Occipital lobe (tissue), 3 donors: ENCODE measurements at places on chromosomes 1 and 21.

DNA sequence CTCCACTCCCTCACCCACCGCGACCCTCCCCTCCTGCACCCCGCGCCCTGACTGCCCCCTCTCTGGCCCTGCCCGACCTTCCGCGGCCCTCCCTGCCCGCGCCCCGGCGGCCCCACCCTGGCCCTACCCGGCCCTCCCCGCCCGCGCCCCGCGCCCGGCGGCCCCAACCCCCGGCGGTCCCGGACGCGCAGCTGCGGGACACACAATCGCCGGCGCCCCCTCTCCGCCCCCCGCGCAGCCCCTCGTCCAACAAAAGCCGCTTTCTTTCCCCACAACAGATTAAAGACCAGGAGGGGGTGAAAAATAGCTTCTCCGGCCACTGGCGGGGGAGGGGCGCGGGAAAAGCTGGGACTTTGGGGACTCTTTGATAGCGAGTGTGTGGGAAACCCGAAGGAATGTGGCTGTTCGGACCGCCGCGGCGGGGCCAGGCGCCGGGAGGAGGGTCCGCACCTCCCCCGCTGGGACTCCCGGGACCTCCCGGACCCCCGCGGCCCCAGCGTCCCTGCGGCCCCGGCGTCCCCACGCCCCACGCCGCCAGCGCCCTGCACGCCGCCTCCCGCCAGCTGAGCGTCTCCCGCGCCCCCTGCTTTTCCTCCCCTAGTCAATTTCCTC, 8.8 kb upstream of the ID3 start:
- peak; percentile 36 for DNase-seq

GRCh38 chr1:180167721-180168467, 13.2 kb downstream of the QSOX1 start:
- DNase-seq, result no peak

DNA sequence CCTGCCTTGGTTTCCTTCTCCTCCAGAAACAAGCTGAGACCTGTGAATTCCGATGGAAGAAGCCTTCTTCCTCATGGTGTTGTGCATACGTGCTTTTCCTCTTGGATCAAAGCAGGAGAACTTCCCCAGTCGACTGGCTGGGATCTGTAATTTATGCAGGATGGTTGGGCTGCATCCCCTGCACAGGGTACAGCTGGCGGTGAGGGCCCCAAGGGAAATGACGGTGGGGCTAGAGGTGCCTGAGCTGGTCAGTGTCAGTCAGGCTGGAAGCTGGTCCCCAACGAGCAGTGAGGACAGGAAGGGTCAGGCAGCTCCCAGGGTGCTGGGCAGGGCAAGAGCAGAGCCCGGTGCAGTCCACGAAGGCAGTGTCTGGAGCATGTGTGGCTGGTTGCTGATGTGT, 106.7 kb downstream of the CNIH3 start:
- no peak for DNase-seq

DNA sequence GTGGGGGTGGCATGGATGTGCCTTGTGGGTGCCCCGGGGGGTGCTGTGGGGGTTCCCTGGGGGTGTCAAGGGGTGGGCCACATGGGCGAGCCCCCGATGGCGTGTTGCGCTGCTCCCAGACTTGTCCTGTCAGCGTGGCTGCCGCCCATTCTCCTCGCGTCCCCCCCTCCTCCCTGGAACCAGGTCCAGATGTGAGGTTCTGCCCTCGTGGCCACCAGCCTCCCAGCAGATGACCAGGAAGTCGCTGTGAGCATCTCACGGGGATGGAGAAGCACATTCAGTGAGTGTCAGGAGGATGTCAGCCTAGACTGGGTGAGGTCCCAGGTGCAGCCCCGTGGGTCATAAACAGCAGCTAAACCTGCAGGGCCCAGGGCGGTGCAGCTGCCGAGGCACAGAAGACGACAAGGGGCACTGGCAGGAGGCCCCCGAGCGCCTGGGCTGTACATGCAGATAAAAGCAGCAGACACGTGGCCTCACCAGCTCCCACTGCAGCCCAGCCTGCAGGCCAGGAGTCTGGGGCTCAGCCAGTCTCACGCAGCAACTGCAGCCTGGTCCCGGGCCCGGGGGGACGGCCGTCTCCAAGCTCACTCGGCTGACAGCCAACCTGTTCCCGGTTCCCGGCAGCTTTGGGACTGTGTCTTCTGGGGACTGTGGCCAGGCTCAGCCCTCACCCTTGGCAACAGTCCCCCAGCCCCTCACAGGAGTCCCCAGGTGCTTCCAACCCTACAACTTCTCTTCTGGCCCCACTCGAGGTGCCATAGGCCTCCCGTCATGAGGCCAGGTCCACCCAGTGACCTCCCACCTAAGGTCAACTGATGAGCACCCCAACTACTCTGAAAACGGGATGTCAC, 17.5 kb upstream of the COL6A2 start:
- no peak for DNase-seq

DNA sequence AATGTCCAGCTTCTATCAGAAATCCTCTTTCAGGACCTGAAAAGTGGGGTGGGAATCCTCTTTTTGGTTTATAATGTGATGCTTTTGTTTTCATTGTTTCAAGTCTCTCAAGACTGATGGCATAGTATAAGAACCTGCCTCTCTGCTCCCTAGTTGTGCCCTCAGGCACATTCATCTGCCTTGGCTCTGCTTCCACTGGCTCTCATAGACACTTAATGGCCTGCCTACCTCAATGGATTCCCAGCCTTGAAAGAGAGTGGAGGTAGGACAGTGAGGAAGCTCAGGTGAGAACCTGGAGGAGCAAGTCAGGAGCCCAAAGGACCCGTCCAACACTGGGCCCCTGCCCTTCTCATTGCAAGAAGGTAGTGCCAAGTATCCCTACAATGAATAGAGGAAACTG, 4.8 kb downstream of the TTLL7 start:
- no peak for DNase-seq

DNA sequence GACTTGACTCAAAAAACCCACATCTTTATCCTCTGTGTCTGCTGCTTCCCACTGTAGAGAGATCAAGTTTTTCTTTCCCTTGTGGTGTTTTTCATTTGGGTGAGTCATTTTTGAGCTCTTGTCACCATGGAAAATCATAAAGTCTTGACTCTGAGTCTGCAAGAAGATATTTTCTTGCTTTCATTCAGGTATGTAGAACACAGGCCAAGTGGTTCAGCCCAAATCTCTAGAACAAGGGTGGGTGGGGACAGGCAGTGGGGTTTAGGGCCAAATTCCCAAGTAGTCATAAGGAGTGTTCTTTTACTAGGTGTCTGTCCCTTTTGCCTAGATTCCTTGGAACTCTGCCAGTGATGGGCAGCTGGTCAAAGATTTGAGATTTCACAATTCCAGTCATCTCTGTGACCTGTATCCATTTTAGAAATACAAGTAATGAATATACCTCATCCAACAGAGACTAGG, 21.5 kb upstream of the ARHGAP29 start:
- no peak for DNase-seq

GRCh38 chr1:59156051-59156450, 140.8 kb upstream of the FGGY start:
- no peak for DNase-seq

- no peak for DNase-seq
Observed at GRCh38 chr1:17045634-17046333, 8.0 kb downstream of the SDHB start.

DNA sequence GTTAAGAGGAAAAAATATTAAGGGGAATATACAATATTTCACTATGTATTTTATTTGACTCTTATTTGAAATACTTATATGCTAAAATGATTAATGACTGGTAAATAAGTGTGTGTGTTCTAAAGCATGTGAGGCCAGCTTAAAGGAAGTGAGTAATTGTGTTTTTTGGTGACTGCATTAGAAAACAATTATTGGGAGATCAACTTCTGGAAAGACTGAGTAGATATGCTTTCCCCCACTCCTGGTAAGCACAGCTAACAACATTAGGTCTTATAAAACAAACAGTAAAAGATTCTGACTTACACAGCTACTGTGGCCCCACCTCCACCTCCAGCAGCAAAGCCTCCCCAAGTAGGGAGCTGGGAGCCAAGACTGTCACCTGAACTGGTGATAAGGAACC, 403.0 kb downstream of the SRGAP2C start:
- DNase-seq, result no peak

GRCh38 chr21:46366091-46366490, 42.1 kb downstream of the PCNT start:
- no peak for DNase-seq

DNA sequence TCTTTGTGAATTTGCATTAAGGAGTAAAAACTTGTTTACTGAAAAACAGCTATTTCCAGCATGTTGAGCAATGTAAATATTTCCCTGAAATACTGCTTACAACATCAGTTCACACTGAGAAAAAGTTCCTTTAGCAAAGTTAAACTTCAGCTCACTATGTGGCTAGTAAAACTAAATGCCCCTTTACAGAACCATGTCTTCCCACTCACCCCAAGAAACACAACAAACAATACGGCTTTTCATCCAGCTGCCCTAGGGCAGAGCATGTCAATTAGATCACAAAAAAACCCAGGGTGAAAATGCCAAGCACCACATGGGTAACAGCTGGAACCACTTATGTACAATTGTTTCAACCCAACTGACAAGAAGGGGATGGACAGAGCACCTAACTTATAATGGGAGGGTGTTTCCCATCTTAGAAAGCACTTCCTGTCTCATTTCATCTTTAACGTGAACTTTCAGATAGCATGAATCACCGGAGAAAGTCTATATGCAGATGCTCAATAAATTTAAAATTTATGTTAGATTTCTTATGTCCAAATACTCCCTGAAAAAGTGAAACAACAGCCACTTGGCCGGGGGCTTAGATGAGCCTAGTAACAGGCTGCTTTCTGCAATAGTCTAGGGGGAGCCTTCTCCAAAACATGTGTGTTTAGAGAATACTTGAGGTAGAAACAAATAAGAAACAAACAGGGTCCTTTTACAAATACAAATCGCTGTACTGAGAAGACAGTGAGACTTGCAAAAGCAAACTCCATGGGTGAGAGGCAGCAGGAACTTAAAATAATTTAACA, 6.6 kb downstream of the NID1 start:
- no peak for DNase-seq

DNA sequence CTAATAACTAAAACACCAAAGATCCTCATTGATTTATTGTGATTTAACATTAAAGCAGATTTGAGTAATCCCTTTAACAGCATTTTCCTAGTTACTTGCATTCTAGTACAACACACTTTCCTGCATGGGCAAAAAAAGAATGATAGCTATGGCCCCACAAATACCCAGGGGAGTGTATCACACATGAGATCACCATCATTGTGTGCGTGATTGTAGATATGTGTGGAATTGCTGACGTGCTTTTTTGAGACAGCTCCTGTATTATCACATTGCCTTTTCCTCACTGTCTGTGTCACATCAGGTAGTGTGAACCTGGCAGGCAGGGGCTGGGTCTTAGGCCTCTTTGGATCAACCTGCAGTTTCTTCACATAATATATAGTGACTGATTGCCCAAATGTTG, 48.5 kb upstream of the SAMD13 start:
- DNase-seq, result no peak
